ENCODE measurements at places on chromosomes 7 and 10. TPM values are rescaled to one million over a fixed set of nuclear protein-coding genes. Genes with fewer than 3 reads are reported as not detected.

DNA sequence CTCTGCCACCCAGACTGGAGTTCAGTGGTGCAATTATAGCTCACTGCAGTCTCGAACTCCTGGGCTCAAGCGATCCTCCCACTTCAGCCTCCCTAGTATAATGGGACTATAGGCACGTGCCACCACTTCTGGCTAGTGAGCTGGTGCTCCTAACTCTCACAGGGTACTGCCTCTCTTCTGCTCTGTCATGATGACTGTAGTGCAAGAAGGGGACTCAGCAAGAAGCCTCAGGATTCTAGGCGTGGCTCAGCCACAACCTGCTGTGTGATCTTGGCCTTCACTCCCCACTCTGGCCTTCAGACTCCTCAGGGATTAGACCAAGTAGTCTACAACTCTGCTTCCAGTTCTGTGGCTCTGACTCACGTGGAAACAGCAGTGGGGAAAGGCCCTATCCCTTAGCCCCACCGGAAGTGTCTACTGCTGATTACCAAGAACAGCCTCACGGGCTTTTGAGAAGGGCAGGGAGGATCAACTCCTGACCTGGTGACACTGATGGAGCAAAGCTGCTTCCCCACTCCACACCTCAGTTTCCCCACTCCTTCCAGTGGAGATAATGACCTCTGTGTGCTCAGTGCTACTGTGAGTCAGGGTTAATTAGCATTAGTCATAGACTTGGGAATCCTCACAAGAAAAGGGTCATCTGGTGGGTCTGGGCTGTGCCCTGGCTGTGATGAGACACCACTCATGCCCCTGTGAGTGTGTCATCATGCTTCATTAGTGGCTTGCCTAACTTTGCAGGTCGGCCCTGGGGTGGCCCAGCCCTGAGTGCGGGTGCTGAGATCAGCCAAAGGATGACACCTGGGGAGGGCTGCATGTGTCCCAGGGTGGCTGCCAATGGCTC, 41.1 kb downstream of the ZC3HC1 start:
- no peaks in the 10 kb centered on the region for H3K36me3 ChIP-seq
- peak; percentile 60 for DNase-seq
- H3K4me1 ChIP-seq, result no peaks in the 10 kb centered on the region
- H3K27me3 ChIP-seq, result no peaks in the 10 kb centered on the region
- H3K4me3 ChIP-seq, result no peak overlapping the region
- peak overlapping the region; percentile 3 for H3K27ac ChIP-seq

- H3K4me1 ChIP-seq, result no peaks in the 10 kb centered on the region
- no peak overlapping the region for H3K27ac ChIP-seq
- H3K27me3 ChIP-seq, result no peaks in the 10 kb centered on the region
- no peaks in the 10 kb centered on the region for H3K36me3 ChIP-seq
Measured at GRCh38 chr7:116086547-116087045, 56.0 kb upstream of the TFEC start.

- no peaks in the 10 kb centered on the region for H3K27me3 ChIP-seq
- H3K27ac ChIP-seq, result peak overlapping the region; percentile 88
- H3K36me3 ChIP-seq, result no peaks in the 10 kb centered on the region
- peaks cover 62% of the 10 kb centered on the region for H3K4me1 ChIP-seq
- H3K4me3 ChIP-seq, result no peak overlapping the region
Measured at GRCh38 chr7:153524070-153524601, 528.1 kb upstream of the DPP6 start.

GRCh38 chr10:99235658-99236626, at the start of gene HPSE2:
Gene HPSE2 (minus strand): TSS chr10:99235852.
- peaks cover 44% of the 10 kb centered on the region for H3K4me1 ChIP-seq
- DNase-seq, result no peak
- no peaks in the 10 kb centered on the region for H3K36me3 ChIP-seq

DNA sequence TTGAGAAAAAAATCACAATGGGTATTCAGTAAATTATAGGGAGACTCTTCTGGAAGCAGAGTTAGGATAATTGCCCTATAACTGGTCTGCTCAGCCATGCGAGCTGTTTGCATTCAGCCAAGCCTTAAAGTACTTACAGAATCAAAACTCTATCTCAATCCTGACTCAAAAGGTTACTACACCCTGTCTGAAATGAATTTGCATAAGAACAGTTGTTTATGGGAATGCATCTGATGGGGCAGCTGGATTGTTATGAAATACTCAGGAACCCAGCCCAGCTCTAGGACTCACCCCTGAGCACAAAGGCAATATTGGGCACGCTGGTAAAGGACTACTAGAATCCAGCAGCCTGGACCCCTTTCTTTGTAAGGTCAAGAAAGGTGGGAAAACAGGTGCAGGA, 38.8 kb downstream of the AKR1B15 start:
- no peak for DNase-seq
- H3K27ac ChIP-seq, result no peak overlapping the region
- no peaks in the 10 kb centered on the region for H3K36me3 ChIP-seq
- no peaks in the 10 kb centered on the region for H3K4me1 ChIP-seq
- H3K4me3 ChIP-seq, result no peak overlapping the region

DNA sequence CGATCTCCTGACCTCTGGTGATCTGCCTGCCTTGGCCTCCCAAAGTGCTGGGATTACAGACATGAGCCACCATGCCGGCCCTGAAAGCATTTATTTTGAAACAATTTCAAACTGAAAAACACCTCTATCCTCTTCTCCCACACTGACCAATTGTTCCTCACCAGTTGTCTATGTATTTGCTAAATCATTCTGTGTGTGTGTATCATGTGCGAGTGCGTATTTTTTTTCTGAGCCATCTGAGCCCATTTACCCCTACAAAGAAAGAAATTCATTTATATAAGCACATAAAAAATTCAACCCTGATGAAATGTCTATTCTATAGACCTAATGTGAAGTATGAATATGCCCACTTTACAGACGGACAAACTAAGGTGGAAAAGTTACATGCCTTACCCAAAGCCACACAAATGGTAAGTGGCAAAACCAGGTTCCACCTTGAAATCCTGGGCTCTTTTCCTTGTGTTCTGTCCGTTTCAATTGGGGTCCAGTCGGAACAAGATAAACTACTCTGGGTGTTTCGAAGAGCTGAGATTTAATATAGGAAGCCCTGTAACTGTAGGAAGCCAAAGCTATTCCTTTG, 46.8 kb downstream of the RBM17 start:
- no peak overlapping the region for H3K4me3 ChIP-seq
- no peaks in the 10 kb centered on the region for H3K36me3 ChIP-seq
- peak; percentile 12 for DNase-seq
- peaks cover 52% of the 10 kb centered on the region for H3K27me3 ChIP-seq

GRCh38 chr10:87915406-87915805, 52.0 kb downstream of the PTEN start:
- no peak overlapping the region for H3K27ac ChIP-seq
- H3K4me3 ChIP-seq, result no peak overlapping the region
- H3K4me1 ChIP-seq, result peaks cover 39% of the 10 kb centered on the region
- no peak for DNase-seq
- no peaks in the 10 kb centered on the region for H3K36me3 ChIP-seq

DNA sequence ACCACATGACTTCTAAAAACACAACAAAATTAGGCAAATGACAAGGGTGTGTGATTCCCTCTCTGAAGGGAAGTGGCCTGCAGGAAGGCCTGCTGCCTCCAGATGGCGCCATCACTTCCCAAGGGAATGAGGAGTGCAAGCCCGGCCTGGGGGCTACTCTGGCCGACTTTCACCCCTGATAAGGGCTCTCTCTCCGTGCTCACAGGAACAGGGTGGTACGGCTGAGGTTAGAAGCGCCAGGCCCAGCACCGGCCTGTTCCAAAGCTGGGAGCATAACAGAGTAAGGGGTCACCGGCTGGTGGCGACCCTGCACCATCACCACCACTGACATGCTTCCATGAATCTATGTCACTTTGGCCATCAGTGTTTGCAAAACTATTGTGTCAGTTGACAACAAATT, 13.1 kb downstream of the RBP3 start:
- H3K27ac ChIP-seq, result no peak overlapping the region
- no peaks in the 10 kb centered on the region for H3K36me3 ChIP-seq
- no peak overlapping the region for H3K4me3 ChIP-seq
- DNase-seq, result no peak
- H3K4me1 ChIP-seq, result no peaks in the 10 kb centered on the region

- no peak overlapping the region for H3K4me3 ChIP-seq
- H3K36me3 ChIP-seq, result peaks cover 51% of the 10 kb centered on the region
- H3K27ac ChIP-seq, result no peak overlapping the region
Measured at GRCh38 chr10:133278577-133279265, 2.1 kb upstream of the ADAM8 start.

DNA sequence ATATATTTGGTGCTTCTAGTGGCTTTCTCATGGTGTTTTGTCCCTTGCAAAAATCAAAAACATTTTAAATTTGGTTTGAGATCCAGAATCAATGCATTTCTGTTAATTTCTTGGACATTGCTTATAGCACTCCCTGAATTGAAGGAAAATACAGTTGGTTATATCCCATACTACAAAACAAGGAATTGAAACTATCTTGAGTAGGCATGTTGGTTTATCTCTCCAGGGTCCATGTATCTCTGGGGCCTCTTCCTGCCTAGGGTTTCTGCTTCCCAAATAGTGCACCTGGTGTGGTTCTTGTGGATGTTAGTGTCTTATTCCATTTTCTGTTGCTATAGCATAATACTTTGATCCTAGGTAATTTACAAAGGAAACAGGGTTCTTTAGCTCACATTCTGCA, 212.4 kb downstream of the CAMK1D start:
- no peak for DNase-seq
- H3K4me1 ChIP-seq, result no peaks in the 10 kb centered on the region
- no peaks in the 10 kb centered on the region for H3K27me3 ChIP-seq
- H3K36me3 ChIP-seq, result no peaks in the 10 kb centered on the region
- H3K27ac ChIP-seq, result no peak overlapping the region

- no peaks in the 10 kb centered on the region for H3K27me3 ChIP-seq
- no peaks in the 10 kb centered on the region for H3K36me3 ChIP-seq
- peak within 1 kb of the TSS; percentile 90 for H3K27ac ChIP-seq
- peak within 1 kb of the TSS; percentile 62 for H3K4me3 ChIP-seq
- H3K4me1 ChIP-seq, result no peaks in the 10 kb centered on the region
- peak; percentile 88 for DNase-seq
Measured at GRCh38 chr10:93482145-93482834, at the start of gene MYOF. Gene MYOF (minus strand): TSS chr10:93482334. CDS start chr10:93482194, 140 bp downstream.

GRCh38 chr7:74388880-74389415, 64.8 kb upstream of the GTF2IRD1 start:
- DNase-seq, result no peak
- no peak overlapping the region for H3K4me3 ChIP-seq
- no peaks in the 10 kb centered on the region for H3K27me3 ChIP-seq
- H3K4me1 ChIP-seq, result no peaks in the 10 kb centered on the region
- no peak overlapping the region for H3K27ac ChIP-seq

- peak overlapping the region; percentile 24 for H3K27ac ChIP-seq
- H3K36me3 ChIP-seq, result no peaks in the 10 kb centered on the region
- H3K4me1 ChIP-seq, result no peaks in the 10 kb centered on the region
Measured at GRCh38 chr7:51224811-51225595, 91.6 kb downstream of the COBL start.

DNA sequence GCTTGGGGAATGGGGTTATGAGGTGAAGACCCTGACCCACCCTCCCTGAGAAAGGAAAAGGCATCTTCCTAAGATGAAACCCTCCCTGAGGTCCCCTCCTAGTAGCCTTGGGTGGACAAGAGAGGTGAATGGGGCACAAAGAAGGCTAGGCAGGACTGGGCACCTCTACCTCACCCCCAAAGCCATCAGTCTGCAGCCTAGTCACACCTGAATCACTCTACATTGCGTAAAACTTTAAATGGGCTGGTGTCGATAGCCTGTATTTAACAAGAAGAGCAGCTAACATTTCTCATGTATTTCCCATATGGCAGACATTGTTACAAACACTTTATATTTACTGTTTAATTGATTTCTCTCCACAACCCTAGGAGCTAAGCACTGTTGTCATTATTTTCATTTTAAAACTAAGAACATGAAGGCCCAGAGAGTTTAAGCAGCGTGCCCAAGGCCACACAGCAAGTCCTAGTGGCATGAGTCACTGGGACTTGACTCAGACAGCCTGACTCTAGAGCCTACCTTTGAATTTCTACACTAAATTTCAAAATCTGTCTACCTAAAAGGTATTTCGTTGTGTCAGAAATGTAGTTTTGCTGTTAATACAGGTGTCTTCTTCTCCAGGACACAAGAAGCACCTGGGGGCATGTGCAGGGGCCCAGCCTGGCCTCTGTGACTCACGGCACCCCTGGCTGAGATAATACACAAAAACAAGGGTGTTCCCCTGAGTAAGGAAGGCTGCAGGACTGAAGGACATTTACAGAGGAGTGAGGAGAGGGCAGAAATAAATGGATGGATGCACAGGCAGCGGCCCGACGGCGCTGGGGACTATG, 3.4 kb downstream of the AOC1 start:
- H3K27me3 ChIP-seq, result peaks cover 6% of the 10 kb centered on the region
- DNase-seq, result peak; percentile 22
- no peaks in the 10 kb centered on the region for H3K36me3 ChIP-seq
- no peaks in the 10 kb centered on the region for H3K4me1 ChIP-seq
- no peak overlapping the region for H3K4me3 ChIP-seq

DNA sequence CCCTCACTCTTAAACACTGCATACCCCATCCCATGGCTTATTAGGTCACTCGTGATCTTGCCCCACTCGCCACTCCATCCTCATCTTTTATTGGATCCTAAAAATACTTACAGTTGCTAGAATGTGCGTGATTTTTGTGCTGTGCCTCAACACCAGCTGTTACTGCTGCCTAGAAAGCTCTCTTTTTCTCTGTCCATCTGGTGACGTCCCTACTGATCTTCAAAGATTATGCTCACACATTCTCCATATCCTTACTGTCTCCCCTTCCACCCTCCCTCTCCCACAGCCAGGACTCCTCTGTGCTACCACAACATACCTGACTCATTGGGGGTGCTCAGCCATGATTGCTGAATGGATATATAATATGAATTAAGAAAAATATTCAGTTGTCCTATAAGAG, 42.0 kb downstream of the CDK6 start:
- H3K4me3 ChIP-seq, result no peak overlapping the region
- H3K4me1 ChIP-seq, result peaks cover 70% of the 10 kb centered on the region
- DNase-seq, result no peak
- no peaks in the 10 kb centered on the region for H3K36me3 ChIP-seq
- peak overlapping the region; percentile 21 for H3K27ac ChIP-seq

- DNase-seq, result no peak
- H3K4me1 ChIP-seq, result no peaks in the 10 kb centered on the region
- no peak overlapping the region for H3K27ac ChIP-seq
- no peaks in the 10 kb centered on the region for H3K27me3 ChIP-seq
- no peak overlapping the region for H3K4me3 ChIP-seq
- H3K36me3 ChIP-seq, result peaks cover 3% of the 10 kb centered on the region
Measured at GRCh38 chr10:127275272-127275671, 78.9 kb upstream of the INSYN2A start.

- DNase-seq, result no peak
- H3K36me3 ChIP-seq, result no peaks in the 10 kb centered on the region
- no peak overlapping the region for H3K27ac ChIP-seq
- H3K27me3 ChIP-seq, result no peaks in the 10 kb centered on the region
Measured at GRCh38 chr10:112768121-112768520, 181.9 kb upstream of the TCF7L2 start.

The PON1 gene
- polyA plus RNA-seq, result 0.19 TPM

The AKAP9 gene
- polyA plus RNA-seq, result 90.9 TPM

The FRMD4A gene
- 3.9 TPM for polyA plus RNA-seq
